Left lobe of liver (tissue), 2 donors: ENCODE measurements at places on chromosomes 11 and 22.
A peak's percentile ranks its signal among the peaks of the same experiment; 100 is the strongest.

- no peak for DNase-seq
Observed at GRCh38 chr22:44429941-44430587, 68.0 kb downstream of the RTL6 start.

- no peak for DNase-seq
Observed at GRCh38 chr11:120643284-120643683, 131.7 kb downstream of the GRIK4 start.

GRCh38 chr11:19345848-19346681, 105.3 kb upstream of the E2F8 start:
- DNase-seq = peak; percentile 50

DNA sequence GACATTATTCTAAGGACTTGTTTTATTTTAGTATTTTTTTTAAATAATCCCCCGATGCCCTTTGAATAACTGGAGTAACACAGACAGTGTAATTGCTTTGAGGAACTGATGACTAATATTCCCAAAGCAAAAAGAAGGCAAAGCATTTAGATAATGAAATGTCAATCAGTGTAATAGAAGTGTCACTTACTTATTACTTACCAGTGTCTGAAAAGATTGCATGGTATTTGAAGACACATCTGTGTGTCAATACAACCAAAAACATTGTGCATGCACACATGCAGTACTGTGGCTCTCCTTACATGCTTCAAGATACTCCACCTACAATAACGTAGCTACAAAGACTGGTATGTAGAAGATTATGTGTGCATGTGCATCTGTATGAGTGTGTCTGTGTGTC, 264.0 kb upstream of the ANO5 start:
- no peak for DNase-seq

DNA sequence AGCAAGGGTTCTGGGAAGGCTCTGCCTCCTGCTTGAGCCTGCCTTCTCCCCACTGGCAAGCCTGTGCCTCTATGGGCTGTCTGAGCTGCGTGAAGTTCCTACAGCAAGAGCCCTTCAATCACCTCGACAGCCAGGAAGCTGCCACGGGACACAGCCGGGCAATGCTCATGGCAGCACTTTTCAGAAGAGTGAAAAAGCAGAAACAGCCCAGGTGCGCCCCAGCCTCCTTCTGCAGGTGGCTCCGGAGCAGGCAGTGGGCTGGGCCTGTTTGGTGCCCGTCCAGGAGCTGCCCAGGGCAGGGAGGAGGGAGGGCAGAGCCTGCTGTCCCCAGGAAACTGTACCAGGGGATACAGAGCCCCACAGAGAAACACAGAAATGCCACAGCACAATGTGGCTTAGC, 24.6 kb upstream of the COMT start:
- no peak for DNase-seq

- DNase-seq = no peak
Observed at GRCh38 chr22:37240240-37240940, 3.7 kb downstream of the RAC2 start.

DNA sequence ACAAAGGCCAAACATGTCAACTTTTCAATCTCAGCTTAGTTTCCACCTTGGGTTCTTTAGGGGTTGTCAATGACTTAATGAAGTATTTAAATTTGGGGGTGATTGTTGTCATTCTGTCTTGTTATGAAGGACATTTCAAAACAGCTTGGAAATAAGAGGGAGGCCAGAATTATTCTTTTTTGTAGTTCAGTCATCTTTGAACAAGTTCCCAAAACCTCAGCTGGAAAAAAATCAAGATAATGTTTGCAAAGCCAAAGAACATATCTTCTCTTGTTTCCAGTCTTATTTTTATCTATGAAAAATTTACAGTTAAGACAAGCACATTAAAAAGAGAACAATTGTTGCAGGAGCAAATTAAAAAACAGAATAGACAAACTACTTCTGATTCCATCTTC, 612.8 kb downstream of the INSC start:
- DNase-seq = no peak

GRCh38 chr11:92225568-92226330, 1.1 kb downstream of the FAT3 start:
- no peak for DNase-seq

- DNase-seq = no peak
Observed at GRCh38 chr11:76436020-76436419, 8.8 kb upstream of the EMSY start.

GRCh38 chr11:131441051-131441810, 70.8 kb downstream of the NTM start:
- no peak for DNase-seq

DNA sequence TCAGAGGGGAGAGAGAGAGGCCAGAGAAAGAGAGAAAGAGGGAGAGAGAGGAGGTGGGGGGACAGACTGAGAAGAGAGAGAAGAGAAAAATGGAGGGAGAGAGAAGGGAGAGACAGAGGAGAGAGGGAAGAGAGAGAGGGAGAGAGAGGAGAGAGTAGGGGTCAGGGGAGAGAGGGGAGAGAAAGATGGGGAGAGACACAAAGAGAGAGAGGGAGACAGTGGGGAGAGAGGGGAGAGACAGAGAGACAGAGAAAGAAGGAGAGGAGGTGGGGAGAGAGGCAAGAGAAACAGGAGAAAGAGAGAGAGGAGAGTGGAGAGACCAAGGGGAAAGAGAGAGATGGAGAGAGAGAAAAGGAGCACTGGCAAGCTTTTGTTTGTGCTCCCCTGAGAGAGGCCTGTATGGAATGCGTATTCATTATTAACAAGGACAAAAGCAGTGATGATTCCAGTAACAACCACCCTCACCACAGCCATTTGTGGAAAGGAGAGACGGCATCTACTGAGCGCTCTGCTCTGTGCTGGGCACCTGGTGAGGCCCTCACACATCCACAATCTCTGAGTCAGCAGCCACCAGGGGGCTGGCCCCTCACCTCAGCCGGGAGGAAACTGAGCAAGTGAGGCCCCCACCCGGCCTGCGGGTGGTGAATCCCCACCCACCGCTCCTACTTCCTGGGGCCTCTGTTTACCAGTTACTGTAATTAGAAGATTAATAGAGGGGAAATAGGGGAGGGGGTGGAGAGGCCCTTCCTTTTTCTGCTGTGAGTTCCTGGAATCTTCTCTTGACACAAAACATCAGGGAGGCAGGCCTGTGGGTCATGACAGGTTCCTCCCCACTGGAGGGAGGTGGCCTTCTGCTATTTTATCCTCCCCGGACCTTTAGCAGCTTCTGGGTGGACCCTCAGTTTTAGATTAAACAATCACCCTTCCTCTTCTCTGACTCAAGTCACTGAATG, 14.6 kb upstream of the MIAT start:
- no peak for DNase-seq

DNA sequence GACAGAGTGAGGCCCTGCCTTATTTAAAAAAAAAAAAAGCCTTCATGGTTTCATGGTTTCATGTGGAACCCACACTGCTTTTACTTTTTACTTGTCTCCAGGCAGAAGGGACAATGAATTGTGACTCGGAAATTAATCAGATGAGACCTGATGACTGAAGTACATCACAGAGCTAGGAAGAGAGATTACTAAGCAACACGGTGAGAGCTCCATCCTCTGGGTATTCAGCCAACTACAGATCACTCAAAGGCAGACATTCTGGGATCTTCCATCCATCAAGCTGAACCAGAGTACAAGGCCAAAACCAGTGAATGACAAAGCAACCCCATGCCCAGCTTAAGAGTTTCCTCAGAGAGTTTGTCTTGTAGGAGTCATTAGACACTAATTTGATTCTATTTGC, 433.2 kb downstream of the SOX6 start:
- DNase-seq = peak; percentile 12

GRCh38 chr22:22949953-22950352, 62.3 kb downstream of the IGLL5 start:
- no peak for DNase-seq

- no peak for DNase-seq
Observed at GRCh38 chr11:10310301-10310841, 5.5 kb downstream of the ADM start.

GRCh38 chr11:69637941-69638871, 2.8 kb upstream of the CCND1 start:
- DNase-seq = peak; percentile 68

GRCh38 chr11:115224551-115224950, 279.7 kb downstream of the CADM1 start:
- DNase-seq = no peak

DNA sequence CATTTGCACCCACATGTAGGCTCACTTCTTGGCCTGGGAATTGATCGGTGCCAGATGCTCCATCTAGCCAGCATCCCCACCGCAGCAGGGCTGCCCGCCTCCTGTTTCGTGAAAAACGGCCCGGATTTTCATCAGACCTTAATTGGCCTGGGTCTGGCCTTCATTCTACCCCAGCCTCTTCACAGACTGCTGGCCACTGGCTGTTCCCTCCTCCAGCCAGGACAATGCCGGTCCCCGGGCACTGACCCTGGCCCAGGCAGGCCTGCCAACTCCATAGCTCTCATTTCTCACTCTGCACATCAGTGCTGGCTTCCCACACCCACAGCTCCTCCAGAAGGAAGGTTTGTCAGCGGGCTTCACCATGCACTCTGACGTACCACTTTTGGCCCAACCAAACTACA, 27.9 kb downstream of the TIMP3 start:
- no peak for DNase-seq

DNA sequence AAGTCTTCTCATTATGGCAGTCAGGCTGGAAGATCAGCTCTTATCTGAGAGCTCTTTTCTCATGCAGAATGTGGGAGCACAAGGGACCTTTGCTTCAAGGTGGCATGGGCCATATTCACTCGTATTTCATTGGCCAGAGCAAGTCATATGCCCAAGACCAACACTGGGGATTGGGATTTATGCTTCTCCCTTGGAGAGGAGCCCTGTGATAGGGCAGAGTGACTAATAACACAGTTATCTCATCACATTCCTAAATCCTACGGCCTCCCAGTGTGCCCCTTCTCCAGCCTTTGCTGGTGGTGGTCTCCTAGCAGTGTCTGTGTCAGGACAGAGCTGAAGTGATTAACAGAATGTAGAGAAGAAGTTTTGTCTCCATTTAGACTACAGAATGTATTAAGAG, 48.6 kb downstream of the SYT9 start:
- DNase-seq = no peak

- peak; percentile 44 for DNase-seq
Observed at GRCh38 chr11:199782-200181, 6.9 kb downstream of the SCGB1C1 start.

DNA sequence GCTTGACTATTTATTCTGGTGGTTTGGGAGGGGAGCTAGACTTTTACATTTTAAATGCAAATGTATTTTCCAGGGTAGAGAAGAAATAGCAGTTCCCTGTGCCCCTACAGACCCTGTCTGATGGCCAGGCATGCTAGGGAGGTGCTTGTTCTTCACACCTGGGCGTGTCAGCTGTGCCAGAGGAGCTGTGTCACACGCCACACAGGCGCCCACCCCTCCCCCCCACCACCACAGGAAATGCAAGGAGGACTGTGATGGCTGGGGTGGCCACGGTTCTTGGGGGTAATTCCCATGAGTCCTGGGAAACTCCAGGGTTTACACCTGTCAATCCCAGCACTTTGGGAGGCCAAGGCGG, 82.2 kb downstream of the FLI1 start:
- no peak for DNase-seq

GRCh38 chr22:19275919-19276600, 15.5 kb downstream of the CLTCL1 start:
- no peak for DNase-seq

- peak; percentile 48 for DNase-seq
Observed at GRCh38 chr11:131408025-131408640, 37.7 kb downstream of the NTM start.

- DNase-seq = no peak
Observed at GRCh38 chr22:43889860-43890253, 2.0 kb downstream of the PNPLA5 start.

GRCh38 chr11:79309407-79309806, 131.4 kb downstream of the TENM4 start:
- no peak for DNase-seq

DNA sequence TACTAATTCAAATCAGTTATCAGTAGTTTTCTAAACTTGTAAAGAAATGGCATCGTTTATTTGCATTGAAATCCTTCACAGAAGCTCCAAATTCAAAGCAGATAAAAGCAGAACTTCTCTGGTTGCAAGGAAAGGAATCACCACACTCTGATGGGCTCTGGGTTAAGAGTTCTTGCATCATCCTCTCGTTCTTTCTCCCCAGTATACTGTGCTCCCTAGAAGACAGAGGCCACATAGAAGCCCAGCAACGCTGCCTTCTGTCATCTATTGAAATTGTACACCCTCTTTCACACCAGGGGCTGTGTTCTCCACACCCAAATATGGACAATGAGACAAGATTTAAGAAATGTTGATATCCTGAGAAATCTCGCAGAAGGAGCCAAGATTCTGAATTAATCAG, 29.3 kb downstream of the FAT3 start:
- DNase-seq = no peak

- no peak for DNase-seq
Observed at GRCh38 chr11:20671856-20672546, 2.6 kb downstream of the NELL1 start.

DNA sequence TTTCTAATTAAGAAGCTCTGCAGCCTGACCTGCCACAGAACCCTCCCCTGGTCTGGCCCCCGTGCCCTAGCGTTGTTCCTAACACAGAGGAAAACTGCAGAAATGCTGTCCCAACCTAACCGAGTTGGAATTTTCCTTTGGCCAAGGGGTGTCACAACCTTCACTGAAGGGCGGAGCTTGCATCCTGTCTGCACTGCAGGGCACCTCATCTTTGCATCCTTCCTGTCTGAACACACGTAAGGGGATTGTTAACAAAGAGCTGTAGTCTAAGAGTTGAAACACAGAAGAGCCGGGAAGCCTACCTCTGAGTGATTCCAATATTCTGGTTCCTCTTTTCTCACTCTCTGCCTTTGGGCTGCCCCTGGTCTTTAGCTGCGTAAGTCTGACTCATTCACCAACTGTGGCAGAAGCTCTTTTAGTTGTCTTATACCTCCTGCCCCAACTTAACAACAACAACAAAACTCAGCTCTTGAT, 1.6 kb downstream of the DIXDC1 start:
- DNase-seq = no peak

DNA sequence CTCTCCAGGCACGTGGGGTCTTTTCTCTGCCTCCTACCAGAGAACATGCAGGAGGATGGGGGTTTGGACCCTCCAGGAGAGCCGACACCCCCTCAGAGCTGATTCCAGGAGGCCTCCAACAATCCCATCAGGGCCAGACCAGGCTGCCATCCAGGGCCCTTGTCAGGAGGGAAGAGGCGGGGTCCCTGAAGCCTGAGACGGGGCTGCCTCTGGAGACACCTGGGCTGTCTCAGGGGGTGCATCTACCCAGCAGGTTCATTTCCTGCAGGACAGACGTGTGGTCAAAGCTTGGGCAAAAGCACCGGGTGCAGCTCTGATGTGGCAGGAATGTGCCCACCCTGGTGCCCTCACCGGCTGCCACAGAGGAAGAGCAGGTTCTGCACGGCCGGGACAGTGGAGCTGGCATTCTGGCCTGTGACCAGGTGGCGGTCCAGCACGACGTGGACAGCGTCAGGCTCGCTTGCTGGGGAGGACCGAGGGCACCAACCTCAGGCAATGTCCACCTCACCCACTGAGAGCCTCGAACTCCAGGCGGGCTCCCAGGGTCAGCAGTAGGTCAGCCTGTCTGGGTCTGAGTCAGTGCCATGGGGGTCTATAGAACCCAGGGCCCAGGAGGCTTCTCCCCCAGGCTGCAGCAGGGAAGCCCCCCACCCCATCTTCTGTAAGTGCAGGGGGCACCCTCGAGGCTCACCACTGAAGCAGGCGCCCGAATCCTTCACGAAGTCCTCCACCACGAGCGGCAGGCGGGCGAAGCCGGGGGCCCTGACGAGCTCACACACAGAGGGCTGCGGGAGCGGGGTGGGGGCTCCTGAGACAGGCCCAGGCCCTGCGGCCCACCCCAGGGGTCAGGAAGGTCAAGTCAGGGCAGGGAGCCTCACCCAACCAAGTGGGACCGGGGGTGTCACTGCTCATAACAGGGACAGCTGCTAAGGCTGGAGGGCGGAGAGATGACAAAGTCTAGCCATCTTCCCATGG, 6.4 kb downstream of the GATD1 start:
- no peak for DNase-seq

- DNase-seq = no peak
Observed at GRCh38 chr11:128607819-128608218, 20.5 kb upstream of the ETS1 start.
